ENCODE measurements at places on chromosomes 6 and 20. TPM values are rescaled to one million over a fixed set of nuclear protein-coding genes. Genes with fewer than 3 reads are reported as not detected.

The SNAI1 gene
- 2.4 TPM for total RNA-seq

The TTK gene
- 0.87 TPM for total RNA-seq

GRCh38 chr6:19934996-19935591, 97.9 kb downstream of the ID4 start:
- H3K27me3 ChIP-seq, result no peaks in the 10 kb centered on the region
- no peak for DNase-seq
- no peak overlapping the region for H3K27ac ChIP-seq
- H3K4me1 ChIP-seq, result no peaks in the 10 kb centered on the region
- H3K36me3 ChIP-seq, result no peaks in the 10 kb centered on the region

- H3K36me3 ChIP-seq, result no peaks in the 10 kb centered on the region
- H3K4me1 ChIP-seq, result no peaks in the 10 kb centered on the region
- H3K27ac ChIP-seq, result no peak overlapping the region
- no peaks in the 10 kb centered on the region for H3K27me3 ChIP-seq
Observed at GRCh38 chr6:145729887-145730286, 5.4 kb downstream of the EPM2A start.

DNA sequence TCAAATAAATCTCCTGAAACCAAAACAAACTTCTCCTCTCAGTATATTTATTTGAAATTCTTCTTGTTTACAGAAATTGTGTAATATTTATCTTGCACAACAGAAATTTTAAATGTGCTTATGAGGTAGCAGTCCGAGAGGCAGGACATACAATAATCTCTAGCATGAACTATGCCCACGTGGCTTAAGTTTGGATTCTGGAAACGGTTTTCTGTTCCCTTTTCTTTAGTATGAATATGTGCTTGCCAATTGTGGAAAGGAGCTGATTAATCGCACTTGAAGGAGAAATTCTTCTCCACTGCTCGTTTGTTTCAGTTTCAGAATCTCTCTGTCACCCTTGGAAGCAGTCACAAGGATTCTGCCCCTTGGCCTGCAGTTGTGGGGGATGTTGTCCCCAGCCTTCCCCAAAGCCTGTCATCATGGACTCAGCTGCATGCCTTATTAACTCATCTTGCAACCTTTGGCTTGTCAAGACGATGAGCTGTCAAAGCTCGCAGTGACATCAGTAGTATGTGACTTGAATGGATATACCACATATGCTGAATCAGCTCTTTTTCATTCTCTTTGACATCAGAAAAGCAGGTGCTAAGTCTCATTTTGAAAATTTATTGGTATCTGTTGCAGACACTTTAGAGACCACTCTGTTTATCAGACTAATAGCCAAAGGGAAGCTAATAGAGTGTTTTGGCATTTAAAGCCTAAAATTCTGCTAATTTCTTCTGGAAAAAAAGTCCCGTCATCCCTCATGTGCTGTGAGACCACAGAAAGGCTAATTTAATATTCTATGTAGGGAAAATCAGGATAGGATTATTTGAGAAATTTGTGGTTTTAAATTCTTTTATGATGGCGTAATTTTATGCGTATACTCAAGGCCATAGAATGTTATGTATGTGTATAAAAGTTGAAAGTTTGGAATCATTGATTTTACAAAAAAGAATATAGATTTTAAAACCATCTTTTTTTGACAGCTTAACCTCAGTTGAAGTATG, 186.8 kb downstream of the ARID1B start:
- H3K27ac ChIP-seq, result no peak overlapping the region
- no peaks in the 10 kb centered on the region for H3K36me3 ChIP-seq
- no peaks in the 10 kb centered on the region for H3K27me3 ChIP-seq
- no peak for DNase-seq
- no peak overlapping the region for H3K4me3 ChIP-seq
- peaks cover 3% of the 10 kb centered on the region for H3K4me1 ChIP-seq
